A549 treated with Hydrocortisone at 1 μM for 4 hours (cell line): ENCODE measurements at places on chromosomes 6 and 20. TPM values are rescaled to one million over a fixed set of nuclear protein-coding genes. Genes with fewer than 3 reads are reported as not detected.

Gene SPTLC3
- total RNA-seq: 0.01 to 0.12 TPM (median 0.09 TPM) in 3 of 5 replicates, not detected in the others

Gene WFDC12
- total RNA-seq: not detected in 5 replicates

Gene TGM6
- not detected in 5 replicates for total RNA-seq

Gene TXLNB
- not detected in 5 replicates for total RNA-seq

Gene GRM1
- total RNA-seq: 0.02 to 0.05 TPM (median 0.02 TPM) in 3 of 5 replicates, not detected in the others

Gene SCAF8
- total RNA-seq: 16.3 to 23.8 TPM (median 17.6 TPM) in 5 replicates

Gene MEI4
- not detected in 5 replicates for total RNA-seq

Gene PNPLA1
- total RNA-seq: 0.08 TPM in 1 of 5 replicates, not detected in the others

Gene TEAD3
- total RNA-seq: 5.7 to 8.0 TPM (median 7.6 TPM) in 5 replicates

Gene NR2E1
- total RNA-seq: 0.03 to 0.22 TPM in 2 of 5 replicates, not detected in the others

Gene ANKRD66
- total RNA-seq: not detected in 5 replicates

Gene NKAPL
- total RNA-seq: 0.06 TPM in 1 of 5 replicates, not detected in the others

Gene NEU1
- total RNA-seq: 25.7 to 32.9 TPM (median 26.4 TPM) in 5 replicates

Gene BCAS4
- total RNA-seq: 28.7 to 32.5 TPM (median 30.0 TPM) in 5 replicates

Gene NFKBIL1
- 9.7 to 12.5 TPM (median 11.6 TPM) in 5 replicates for total RNA-seq

Gene TBC1D32
- total RNA-seq: 0.95 to 1.3 TPM (median 1.1 TPM) in 5 replicates
